ENCODE measurements at places on chromosomes 5 and 9.

DNA sequence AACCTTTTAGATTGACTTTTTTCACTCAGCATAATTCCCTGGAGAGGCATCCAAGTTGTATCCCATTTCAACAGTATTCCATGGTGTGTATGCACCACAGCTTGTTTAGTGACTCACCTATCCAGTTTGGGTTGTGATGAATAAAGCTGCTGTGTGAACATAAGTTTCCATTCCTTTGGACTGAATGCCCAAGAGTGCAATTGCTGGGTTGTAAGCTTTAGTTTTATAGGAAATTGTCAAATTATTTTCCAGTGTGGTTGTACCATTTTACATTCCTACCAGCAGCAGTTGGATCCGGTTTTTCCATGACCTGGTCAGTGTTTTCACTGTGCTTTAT, 60.9 kb upstream of the TMED7 start:
- no peak for DNase-seq

- peak; percentile 69 for DNase-seq
Measured at GRCh38 chr5:76641514-76642120, 18.4 kb upstream of the F2RL2 start.

- DNase-seq: no peak
Measured at GRCh38 chr5:177508221-177508611, 1.4 kb downstream of the DOK3 start.

DNA sequence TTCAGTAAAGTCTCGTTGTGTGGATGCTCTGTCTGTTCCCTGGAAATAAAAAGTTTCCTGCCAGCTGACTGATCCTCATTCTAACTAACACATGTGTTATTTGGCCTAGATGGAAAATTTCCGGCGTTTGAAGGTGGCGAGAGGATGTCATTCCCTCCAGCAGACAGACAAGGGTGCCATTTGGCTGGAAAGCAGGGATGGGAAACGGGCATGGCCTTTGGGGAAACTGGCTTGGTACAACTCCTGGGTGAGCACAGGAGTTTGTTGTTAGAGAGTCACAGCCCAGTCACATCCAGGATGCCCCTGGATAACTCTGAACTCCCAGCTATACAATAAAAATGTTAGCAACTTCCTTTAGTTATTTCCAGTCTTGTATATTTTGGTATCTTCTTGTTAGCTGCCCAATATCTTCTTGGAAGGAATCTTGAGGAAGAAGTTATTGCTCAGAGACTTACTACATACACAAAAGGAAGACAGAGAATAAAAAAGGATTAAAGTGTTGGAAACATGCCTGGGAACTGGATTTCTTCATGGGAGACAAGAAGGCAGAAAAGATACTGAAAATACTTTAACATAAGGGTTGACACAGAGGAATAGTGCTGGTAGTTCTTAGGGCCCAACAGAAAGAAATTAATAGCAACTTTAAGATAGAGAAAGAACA, 41.9 kb downstream of the TEK start:
- DNase-seq: no peak

GRCh38 chr5:77882670-77883257, 106.6 kb upstream of the TBCA start:
- peak; percentile 51 for DNase-seq

DNA sequence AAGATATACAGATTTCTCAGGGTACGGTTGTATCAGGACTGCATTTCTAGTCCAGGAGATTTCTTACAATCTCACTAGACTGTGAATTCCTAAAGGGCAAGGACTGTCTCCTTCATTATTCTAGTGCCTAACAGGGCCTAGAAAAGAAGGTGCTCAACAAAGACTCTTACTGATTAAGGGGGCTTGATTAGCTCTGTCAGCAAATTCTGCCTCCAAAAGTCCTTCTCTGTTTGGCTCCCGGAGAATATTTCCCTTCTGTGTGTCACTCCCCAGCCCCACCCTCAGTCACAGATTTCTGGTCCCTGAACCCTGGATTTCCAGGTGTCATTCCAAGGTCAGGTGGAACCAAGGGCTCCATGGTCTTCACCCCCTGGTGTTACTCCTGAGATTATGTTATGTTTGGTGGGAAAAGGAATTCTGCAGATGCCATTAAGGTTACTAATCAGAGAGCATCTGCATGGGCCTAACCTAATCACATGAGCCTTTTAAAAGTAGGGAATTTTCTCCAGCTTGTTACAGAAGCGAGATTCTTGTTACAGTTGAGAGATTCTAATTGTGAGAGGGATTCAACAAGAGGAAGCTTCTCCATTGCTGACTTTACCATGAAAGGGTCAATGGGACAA, 167.7 kb upstream of the LHFPL2 start:
- DNase-seq: no peak

GRCh38 chr9:126113756-126114408, 212.7 kb upstream of the MVB12B start:
- no peak for DNase-seq

DNA sequence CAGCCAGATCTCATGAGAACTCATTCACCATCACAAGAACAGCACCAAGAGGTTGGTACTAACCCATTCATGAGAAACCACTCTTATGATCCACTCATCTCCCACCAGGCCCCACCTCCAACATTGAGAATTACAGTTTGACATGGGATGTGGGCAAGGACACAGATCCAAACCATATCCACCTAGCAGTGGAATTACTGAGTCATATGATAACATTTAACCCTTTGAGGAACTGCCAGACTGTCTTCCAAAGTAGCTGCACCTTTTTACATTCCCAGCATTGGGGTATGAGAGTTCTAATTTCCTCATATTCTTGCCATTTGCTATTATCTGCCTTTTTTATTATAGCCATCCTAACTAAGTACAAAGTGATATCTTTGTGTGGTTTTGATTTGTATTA, 51.9 kb downstream of the CTNNA1 start:
- no peak for DNase-seq

DNA sequence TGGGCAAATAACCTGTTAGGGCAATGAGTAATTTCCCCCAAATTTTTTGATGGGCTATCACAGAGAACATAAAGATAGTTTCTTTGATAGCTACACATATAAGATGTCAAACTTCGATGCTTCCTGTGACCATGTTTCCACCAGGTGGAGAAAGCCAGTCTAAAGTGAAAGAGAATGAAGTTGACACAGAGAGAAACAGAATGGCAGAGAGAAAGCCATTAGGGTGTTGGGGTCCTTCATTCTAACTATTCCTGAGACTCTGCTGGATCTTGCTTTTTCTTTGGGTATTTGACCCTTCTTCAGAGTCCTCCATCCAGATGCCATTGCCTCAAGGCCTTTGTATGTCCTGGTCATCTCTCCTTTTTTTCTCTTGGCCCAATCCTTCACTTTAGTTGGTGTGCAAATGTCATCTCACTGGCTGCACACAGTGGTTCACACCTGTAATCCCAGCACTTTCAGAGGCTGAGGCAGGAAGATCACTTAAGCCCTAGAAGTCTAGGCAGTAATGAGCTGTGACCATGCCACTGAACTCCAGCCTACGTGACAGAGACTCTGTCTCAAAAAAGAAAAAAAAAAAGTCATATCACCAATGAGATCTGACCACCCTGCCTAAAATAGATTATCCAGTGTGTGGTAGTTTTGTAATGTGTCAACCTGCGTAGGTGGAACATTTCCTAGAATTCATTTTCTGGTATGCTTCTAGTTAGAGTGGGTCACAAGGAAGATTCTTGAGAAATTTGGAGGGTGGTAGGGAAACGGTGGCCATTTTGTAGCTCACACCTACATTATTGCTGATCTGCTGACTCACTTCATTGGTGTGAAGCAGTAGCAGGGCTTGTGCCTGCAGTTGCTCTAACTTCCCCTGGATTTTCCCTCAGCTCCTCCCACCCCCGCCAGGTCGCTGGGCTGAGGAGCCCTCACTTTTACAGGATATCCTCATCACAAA, 20.8 kb upstream of the KIF2A start:
- peak; percentile 95 for DNase-seq

DNA sequence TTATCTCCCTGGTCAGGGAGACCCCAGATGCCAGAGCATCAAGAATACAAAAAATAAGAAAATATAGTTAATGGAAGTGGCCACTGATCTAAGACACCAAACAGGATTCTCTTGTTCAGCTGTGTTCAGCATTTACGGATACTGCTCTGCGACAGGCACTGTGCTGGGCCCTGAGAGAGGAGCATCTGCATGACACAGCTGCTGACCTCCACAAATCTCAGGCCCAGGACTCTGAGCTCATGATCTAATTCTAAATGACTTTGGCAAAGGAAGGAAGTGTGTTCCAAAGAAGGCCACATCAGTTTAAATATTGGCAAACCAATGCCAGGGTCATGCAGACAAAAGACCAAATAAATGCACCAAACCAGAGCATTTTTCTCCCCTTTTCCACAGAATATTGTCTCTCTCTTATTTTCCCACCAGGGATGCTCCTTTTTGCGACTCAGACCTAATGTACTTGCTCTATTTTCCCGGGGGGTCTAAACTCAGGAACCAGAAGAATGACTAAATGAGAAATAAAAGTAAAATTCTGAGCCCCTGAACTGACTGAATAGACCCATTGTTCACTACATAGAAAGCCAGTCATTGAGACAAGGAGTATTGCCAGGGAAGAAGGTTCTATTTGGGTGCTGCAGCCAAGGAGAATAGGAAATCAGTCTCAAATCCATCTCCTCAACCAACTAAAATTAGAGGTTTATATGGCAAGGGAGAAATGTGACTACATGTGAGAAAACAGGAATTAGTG, 1.4 kb upstream of the AGGF1 start:
- DNase-seq: no peak

DNA sequence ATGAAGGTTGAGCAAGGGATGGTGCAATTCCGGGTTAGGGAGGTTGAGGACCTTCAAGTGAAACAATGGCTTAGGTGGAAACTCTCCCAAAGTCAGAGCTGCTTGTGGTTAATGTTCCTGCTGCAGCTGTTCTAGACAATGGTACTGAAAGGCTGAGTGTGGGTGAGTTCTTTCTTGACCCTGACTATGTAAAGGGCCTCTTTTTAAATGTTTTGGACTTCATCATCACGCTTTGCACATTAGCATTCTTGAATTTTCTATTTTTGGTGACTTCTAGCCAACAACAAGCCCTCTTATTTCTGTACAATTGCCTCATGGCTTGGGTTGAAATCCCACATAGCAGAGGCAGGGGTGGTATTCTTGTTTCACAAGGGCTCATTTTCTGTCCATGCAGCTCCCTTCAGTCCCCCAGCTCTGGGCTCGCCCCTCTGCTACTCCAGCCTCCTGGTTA, 136.3 kb upstream of the ANKRD55 start:
- DNase-seq: no peak

DNA sequence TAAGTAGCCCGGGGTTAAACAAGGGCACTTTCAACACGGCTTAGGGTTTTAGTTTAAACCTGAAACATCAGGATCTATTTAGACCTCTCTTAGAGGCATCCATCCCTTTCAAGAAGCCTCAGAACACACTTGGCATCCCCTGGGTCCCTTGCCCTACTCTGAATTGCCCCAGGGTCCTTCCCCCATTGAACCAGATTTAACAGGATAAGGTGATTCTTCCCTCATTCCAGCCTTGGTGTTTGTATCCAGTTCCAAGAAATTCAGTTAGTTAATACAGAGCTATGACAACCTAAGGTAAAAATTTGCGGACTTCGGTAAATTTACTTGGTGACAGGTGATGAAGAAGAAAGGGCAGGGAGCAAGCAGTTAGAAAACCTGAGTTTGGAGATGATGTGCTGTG, 35.8 kb upstream of the GLIS3 start:
- no peak for DNase-seq

DNA sequence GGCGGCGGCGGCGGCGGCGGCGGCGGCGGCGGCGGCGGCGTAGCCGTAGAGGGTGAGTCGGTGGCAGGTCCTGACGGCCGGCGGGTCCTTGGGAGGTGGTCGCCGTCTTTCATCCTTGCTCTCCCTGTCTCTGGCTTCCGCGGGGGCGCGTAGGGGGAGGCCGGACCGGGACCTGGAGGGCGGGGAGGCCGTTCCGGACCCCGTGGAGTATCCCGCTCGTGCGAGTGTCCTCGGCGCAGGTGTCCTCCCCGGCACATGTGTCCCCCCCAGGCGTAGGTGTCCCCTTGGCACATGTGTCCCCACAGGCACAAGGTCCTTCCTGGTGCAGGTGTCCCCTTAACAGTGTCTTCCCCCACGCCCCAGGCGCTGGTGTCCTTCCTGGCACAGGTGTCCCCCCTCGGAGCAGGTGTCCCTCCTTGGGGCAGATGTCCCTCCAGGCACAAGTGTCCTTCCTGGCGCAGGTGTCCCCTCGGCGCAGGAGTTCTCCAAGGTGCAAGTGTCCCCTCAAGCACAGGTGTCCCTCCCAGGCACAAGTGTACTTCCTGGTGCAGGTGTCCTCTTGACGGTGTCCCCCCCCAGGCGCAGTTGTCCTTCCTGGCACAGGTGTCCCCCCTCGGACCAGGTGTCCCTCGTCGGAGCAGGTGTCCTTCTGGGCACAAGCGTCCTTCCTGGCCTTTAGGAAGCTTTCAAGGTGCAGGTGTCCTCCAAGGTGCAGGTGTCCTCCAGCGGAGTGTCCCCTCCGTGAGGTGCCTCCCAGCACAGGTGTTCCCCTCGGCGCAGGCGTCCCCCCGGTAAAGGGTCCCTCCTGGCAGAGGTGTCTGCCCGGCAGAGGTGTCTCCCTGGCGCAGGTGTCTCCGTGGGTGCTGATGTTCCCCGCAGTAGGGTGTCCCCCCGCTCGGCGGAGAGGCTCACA, 519 bp downstream of the EXOC3 start:
- no peak for DNase-seq

- no peak for DNase-seq
Measured at GRCh38 chr5:122078116-122079110, at the start of gene LOX. TSS of gene LOX (minus strand) at chr5:122078259. CDS start at chr5:122077985, 274 bp downstream.

- no peak for DNase-seq
Measured at GRCh38 chr5:3225201-3225960, 370.3 kb upstream of the IRX1 start.

- DNase-seq: peak; percentile 50
Measured at GRCh38 chr5:56479696-56480077, 246.6 kb upstream of the ANKRD55 start.

DNA sequence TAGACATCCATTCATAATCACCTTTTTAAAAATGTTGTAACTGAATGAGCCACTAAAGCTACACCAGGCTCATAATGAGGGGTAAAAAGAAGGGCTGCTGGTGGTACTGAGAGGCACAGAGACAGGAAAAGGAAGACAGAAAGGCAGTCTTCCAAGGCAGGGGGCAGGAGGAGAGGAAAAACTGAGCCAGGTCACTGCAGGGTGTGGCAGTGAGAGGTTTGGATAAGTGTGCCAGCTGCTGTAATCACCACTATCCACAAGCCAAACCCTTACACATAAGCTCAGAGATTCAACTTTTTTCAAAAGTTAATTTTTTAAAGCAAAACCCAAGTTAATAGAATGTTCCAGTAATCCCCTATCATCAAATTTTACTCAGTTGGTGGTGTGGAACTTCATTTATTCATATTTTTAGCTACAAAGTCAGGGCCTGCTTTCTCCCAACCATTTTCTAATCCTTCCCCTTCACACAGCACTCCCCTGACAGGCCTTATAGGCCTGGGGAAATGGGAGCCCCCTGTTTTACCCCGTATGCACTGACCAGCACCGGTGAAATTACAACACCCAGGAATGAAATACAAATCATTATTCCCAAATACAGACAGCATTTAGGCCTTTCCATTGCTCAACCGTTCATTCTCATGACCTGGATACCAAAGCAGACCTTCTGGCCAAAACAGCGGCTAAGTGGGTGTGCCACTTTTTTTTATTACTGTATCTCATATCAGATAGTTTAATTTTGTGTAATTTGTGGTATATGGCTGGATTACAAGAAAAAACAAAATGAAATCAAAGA, 76.3 kb downstream of the EFNA5 start:
- DNase-seq: no peak
